ENCODE measurements at places on chromosomes 4 and X.

DNA sequence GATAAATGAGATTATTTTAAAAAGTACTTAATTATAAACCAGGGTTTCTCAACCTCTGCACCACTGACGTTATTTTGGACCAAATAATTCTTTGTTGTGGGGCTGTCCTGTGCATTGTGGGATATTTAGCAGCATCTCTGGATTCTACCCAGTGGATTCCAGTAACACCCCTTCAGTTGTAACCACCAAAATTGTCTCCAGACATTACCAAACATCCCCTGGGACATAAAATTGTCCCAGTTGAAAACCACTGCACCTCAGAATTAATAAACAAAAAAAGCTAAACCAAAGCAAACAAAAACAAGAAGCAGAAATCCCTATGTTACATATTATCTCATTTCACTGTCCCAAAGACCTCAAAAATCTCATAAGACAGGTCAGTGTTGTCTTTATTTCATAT, 54.2 kb upstream of the GIMD1 start:
- no peak overlapping the region for H3K27ac ChIP-seq
- no peak overlapping the region for H3K4me3 ChIP-seq
- no peaks in the 10 kb centered on the region for H3K36me3 ChIP-seq
- H3K27me3 ChIP-seq, result no peaks in the 10 kb centered on the region
- peaks cover 28% of the 10 kb centered on the region for H3K4me1 ChIP-seq
- DNase-seq, result peak; percentile 5

GRCh38 chr4:40888933-40889332, 139.2 kb downstream of the NSUN7 start:
- H3K27ac ChIP-seq, result no peak overlapping the region
- H3K4me1 ChIP-seq, result peaks cover 13% of the 10 kb centered on the region
- no peak overlapping the region for H3K4me3 ChIP-seq
- H3K27me3 ChIP-seq, result no peaks in the 10 kb centered on the region
- no peaks in the 10 kb centered on the region for H3K36me3 ChIP-seq
- DNase-seq, result no peak

- no peak for DNase-seq
- no peaks in the 10 kb centered on the region for H3K4me1 ChIP-seq
- no peaks in the 10 kb centered on the region for H3K27me3 ChIP-seq
- H3K36me3 ChIP-seq, result no peaks in the 10 kb centered on the region
- no peak overlapping the region for H3K27ac ChIP-seq
Observed at GRCh38 chr4:173652283-173652931, 122.4 kb upstream of the HAND2 start.

- no peak overlapping the region for H3K27ac ChIP-seq
- H3K4me1 ChIP-seq, result peaks cover 15% of the 10 kb centered on the region
Observed at GRCh38 chr4:154076921-154077320, 288.0 kb upstream of the SFRP2 start.

- H3K36me3 ChIP-seq, result no peaks in the 10 kb centered on the region
- no peak overlapping the region for H3K27ac ChIP-seq
- H3K27me3 ChIP-seq, result no peaks in the 10 kb centered on the region
- H3K4me1 ChIP-seq, result no peaks in the 10 kb centered on the region
- no peak overlapping the region for H3K4me3 ChIP-seq
- no peak for DNase-seq
Observed at GRCh38 chr4:148205476-148205875, 236.7 kb downstream of the NR3C2 start.

- H3K27ac ChIP-seq, result peak overlapping the region; percentile 90
- DNase-seq, result peak; percentile 84
- H3K27me3 ChIP-seq, result no peaks in the 10 kb centered on the region
- H3K4me1 ChIP-seq, result 0 out of 2 replicates have a peak, but pooled peaks cover 6% of the 10 kb centered on the region
Observed at GRCh38 chr4:140151699-140152012, 2.3 kb downstream of the MAML3 start.

Data from GM23248 (cell line).